ENCODE measurements at places on chromosomes 13 and 19.

- peak; percentile 17 for DNase-seq
Observed at GRCh38 chr19:47157431-47158321, 27.0 kb downstream of the SAE1 start.

GRCh38 chr19:12331211-12331941 lies 2.1 kb downstream of the ZNF563 start:
- DNase-seq: no peak

GRCh38 chr13:81247711-81248110 lies 906.8 kb upstream of the SPRY2 start:
- no peak for DNase-seq

- DNase-seq: no peak
Observed at GRCh38 chr19:47020132-47020805, 632 bp downstream of the NPAS1 start.

- no peak for DNase-seq
Observed at GRCh38 chr19:32901504-32902161, 32.1 kb upstream of the SLC7A9 start.

DNA sequence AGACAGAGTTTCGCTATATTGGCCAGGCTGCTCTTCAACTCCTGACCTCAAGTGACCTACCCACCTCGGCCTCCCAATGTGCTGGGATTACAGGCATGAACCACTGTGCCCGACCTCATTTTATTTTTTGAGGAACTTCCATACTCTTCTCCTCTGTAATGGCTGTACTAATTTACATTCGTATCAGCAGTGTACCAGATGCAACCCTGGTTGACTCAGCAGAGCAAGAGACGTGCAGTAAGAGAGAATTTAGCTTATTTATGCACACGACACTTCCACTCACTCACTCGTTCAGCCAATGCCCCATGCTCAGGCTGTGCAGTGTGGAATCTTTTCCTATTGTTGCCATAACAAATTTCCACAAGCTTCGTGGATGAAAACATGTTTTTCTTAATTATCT lies 6.9 kb downstream of the KIR3DL3 start:
- DNase-seq: no peak

GRCh38 chr19:9836021-9836420 lies 903 bp downstream of the PIN1 start:
- DNase-seq: no peak

- DNase-seq: no peak
Observed at GRCh38 chr13:22648320-22648801, 532.4 kb upstream of the SGCG start.

- peak; percentile 95 for DNase-seq
Observed at GRCh38 chr19:13031917-13032623, 36.8 kb downstream of the NFIX start.

DNA sequence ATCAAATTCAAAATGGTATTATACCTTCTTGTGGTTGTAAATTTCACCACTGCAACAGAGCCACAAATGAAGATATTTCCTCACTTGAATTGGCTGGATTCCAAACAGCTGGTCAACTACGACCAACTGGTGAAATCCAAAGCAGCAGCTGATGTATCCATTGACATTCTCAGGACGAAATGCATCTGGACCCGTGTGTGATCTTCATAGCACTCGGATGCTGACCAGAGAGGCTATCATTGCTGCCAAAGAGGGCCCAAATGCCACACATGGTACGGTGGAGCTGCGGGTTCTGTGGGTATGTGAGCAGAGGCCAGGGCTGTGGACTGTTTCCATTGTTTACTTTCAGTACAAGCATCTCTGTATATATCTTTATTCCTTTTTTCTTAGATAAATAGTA lies 25.6 kb upstream of the PCCA start:
- DNase-seq: no peak

DNA sequence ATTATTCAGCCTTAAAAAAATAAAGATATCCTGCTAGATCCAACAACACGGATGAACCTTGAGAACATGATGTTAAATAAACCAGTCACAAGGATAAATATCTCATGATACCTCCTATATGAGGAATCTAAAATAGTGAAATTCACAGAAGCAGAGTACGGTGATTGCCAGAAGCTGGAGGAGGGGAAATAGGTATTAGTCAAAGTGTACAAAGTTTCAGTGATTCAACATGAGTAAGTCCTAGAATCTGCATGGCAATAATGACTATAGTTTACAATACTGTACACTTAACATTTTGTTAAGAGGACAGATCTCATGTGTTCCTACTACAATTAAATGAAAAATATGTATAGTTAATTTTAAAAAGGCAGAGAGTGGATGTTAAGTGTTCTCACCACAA lies 206.6 kb upstream of the SLC10A2 start:
- DNase-seq: no peak

DNA sequence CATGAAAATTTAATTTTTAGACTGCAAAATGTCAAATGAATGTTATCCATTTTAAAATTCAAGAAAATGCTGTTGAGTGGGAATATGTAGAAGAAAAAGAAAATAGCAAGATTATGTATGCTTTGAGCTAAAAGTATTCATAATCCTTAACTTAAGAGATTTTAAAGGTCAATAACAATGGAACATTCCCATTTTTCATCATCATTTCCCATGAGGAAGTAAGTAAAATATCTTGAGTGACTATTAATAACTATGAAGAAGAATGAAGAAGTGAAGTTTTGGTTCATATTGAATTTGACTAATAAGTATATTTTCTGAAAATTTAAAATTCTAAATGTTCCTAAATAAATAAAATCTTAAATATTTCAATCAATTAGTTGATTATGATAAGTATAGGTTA lies 273.4 kb downstream of the DACH1 start:
- DNase-seq: no peak

GRCh38 chr19:48186541-48186991 lies 16.1 kb downstream of the ZSWIM9 start:
- DNase-seq: no peak

DNA sequence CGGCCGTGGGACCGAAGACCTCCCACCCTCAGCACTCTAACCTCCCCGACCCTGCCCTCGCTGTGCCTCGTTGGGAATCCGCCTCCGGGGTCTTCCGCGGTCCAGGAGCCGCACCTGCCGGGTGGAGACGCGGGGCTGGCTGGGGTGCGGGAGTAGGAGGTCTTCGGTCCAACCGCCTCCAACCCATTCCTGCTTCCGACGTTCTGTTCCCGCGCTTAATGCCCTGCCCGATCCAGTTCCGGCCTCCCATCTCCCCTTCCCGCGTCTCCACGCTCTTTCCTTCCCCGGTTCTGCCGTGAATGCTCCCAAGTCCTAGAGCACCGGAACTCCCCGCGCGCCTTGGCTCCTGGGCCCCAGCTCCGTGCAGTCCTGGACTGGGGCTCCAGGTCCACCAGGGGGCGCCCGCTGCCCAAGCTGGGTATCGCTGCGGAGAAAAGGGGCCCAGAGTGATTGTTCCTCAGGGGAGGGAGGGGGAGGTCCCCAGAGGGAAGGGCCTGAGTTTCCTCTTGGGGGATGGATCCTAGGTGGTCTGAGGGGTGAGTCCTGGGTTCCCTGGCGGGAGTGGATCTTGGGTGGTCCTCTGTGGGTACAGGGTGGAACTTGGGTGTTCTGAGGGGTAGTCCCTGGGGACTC lies 14.1 kb upstream of the TNFSF9 start:
- DNase-seq: peak; percentile 89

DNA sequence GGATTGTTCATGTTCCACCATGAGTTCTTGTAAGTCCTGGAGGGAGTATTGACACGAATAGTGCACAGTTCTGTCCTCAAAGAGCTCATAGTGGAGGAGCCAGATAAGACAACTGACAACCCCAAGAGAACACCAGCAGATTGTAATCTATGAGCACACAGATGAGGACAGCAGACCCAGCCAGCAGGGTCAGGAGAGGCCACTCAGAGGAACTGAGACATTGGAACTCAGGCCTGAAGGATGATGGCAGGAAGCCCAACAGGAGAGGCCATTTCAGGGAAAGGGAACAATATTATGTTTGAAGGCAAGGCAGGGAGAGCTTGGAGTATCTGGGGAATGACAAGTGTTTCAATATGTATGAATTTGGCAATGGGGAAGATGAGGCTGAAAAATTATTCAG lies 63.7 kb upstream of the IPO5 start:
- DNase-seq: no peak

GRCh38 chr19:46193678-46194077 lies 35.9 kb upstream of the IGFL1 start:
- DNase-seq: no peak

DNA sequence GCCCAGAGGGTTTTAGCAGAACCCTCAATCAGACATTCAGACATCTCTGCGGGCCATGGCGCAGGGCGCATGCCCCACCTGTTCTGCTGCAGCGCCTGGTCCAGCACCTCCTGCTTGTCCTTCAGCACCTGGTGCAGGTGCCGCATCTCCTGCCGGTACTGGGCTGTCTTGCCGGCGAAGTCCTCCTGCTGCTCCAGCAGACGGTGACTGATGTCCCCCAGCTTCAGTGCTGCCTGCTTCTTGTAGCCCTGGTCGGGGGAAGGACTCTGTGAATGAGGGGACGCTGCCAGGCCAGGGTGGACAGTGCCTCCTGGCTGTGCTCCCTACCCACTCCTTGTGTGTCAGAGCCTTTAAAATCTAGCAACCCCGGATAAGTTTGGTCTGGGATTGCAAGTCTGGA lies 12.2 kb upstream of the SLC7A9 start:
- DNase-seq: no peak

GRCh38 chr13:95385798-95386197 lies 84.5 kb upstream of the ABCC4 start:
- DNase-seq: no peak

All from pons (tissue), 1 donor.